ENCODE measurements at places on chromosomes 12 and 14.
A peak's percentile ranks its signal among the peaks of the same experiment; 100 is the strongest.

- DNase-seq = no peak
These were observed 34.6 kb upstream of the NFKBIA start for GRCh38 chr14:35438910-35439713.

DNA sequence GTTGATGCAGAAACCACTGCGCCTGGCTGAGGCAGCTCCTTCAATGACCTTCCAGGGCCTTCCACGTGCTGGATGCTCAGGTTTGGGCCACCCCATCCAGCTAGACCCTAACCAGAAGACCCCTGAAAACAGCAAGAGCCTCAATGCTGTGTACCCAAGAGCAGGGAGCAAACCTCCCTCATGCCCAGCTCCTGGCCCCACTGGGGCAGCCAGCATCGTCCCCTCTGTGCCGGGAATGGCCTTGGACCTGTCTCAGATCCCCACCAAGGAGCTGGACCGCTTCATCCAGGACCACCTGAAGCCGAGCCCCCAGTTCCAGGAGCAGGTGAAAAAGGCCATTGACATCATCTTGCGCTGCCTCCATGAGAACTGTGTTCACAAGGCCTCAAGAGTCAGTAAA lies 10.5 kb downstream of the OAS3 start:
- DNase-seq = no peak

- DNase-seq = peak; percentile 53
These were observed 18.6 kb downstream of the APOBEC1 start for GRCh38 chr12:7647071-7647470.

GRCh38 chr12:26471560-26471959 lies 276.2 kb downstream of the SSPN start:
- DNase-seq = no peak

DNA sequence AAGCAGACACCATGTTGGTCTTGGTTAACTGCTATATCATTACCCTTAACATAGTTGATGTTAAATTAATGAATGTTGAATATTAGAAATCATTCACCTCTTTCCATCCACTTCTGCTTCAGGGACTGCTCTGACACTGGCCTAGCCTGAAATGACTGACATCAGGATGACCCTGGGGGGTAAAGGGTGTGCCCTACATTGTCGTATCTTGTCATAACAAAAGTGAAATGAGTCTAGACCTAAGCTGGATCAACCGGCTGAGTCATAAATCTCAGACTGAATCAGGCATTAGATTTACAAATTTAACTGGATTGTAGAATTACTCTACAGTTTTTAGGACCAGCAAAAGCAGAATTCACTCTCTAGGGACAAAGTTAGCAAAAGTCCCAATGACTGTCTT lies 35.3 kb downstream of the KICS2 start:
- no peak for DNase-seq

GRCh38 chr12:50042693-50043092 lies 14.7 kb upstream of the ASIC1 start:
- no peak for DNase-seq

DNA sequence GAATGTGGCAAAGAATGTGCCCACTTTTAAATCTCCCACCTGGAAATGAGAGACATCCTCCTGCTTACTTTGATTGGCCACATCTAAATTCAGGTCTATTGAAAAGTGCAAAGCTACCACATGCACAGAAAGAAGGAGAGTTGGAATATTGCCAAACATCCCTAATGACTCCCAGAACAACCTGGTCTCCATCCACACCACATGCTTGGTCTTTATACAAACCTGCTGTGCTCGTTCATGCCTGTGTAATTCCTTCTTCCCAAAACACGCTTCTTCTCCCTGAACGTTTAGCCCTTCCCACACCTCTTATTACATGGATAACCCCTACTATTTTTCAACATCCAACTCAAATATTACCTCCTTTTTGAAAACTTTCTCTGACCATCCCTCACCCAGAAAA lies 66.2 kb upstream of the BCL2L14 start:
- DNase-seq = no peak

- DNase-seq = no peak
These were observed 146.8 kb downstream of the TMTC2 start for GRCh38 chr12:82833481-82833880.

- no peak for DNase-seq
These were observed 67.3 kb upstream of the STK38L start for GRCh38 chr12:27176765-27177164.

GRCh38 chr14:79260406-79260805 lies 950.9 kb downstream of the DIO2 start:
- DNase-seq = no peak

DNA sequence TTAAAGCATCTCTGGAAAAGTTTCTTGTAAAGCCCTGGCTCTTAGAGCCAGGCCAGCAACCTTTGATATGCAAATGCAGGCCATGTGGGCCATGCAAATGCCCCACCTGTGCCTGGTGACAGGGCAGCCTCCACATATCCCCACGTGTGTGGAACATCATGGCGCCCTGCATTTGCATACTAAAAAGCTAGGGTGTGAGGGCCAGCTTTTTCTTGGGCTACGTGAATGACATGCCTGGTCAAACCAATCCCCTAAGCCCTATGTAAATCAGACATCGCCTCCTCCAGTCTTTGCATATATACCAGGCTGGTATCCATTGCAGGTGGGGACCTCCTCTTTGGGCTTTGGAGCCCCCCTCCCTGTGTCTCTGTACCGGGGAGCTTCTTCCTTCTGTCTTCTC lies 6.4 kb downstream of the CSRP2 start:
- DNase-seq = no peak

GRCh38 chr12:131675126-131676080 lies 35.5 kb upstream of the SFSWAP start:
- DNase-seq = no peak

GRCh38 chr12:121580959-121581685 lies at the start of gene KDM2B:
Gene KDM2B, minus strand, starts transcription at chr12:121581023. Its CDS starts 112 bp downstream, at chr12:121580911.
- peak; percentile 50 for DNase-seq

GRCh38 chr14:28163897-28164296 lies 602.7 kb upstream of the FOXG1 start:
- no peak for DNase-seq

DNA sequence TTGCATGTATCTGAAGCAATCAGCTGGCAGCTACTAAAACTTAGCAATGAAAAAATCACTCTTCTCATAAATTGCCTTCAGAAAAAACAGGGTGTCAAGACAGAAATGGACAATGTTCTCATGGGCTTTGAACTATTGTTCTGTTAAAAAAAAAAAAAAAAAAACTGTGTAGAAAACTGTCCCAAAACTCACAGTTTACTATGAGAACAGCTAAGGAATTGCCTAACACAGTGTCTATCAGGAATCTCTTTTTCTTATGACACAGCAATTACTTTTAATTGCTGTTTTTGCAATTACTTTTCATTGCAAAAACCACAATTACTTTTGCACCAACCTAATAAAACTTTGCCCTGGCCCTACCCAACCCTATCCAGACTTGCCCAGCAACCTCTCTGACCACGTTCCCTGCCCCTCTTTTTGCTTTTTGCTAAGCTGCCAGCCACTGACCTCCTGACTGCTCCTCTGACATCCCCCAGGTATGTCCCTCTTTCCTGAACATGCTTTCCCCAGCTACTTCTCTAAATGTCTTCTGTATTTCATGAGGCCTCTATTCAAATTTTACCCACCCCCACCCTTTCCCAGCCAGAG lies 68.0 kb upstream of the SLCO1C1 start:
- DNase-seq = peak; percentile 76

GRCh38 chr12:110698171-110698902 lies 9.4 kb upstream of the HVCN1 start:
- DNase-seq = peak; percentile 73

DNA sequence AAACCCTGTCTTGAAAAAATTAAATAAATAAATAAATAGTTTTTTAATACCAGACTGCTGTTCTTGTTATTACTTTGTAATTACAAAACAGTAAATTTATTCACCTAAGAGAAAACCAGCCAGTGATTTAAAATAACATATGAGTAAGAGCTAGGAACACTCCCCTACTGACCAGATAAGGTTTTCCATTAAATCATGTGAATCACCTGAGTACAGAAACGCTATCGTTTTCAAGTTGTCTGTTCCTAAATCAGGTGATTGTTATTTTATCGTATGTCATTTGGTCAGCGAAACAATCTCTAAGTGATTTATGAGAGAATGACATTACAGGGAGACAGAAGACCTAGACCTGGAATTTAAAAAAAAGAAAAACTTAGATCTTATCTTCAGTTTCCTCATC lies 47.3 kb downstream of the RPS29 start:
- no peak for DNase-seq

DNA sequence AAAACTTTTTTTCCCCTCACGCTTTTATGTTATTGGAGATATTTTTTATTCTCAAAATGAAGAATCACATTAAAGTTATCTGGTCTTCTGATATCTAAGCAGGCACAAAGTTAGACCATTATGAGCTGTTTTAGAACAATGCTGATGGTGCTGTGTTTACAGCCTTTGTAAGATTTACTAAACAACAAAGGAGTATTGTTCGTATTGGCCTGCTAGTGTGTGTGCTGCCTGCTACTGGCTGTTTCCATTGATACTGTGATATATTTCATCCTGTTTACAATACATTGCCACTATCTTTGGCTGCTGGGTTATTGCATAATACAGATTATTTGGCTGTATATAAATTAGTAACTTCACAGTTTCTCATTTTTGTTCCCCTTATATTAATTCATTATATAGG lies 220.8 kb downstream of the ITPR2 start:
- DNase-seq = no peak

DNA sequence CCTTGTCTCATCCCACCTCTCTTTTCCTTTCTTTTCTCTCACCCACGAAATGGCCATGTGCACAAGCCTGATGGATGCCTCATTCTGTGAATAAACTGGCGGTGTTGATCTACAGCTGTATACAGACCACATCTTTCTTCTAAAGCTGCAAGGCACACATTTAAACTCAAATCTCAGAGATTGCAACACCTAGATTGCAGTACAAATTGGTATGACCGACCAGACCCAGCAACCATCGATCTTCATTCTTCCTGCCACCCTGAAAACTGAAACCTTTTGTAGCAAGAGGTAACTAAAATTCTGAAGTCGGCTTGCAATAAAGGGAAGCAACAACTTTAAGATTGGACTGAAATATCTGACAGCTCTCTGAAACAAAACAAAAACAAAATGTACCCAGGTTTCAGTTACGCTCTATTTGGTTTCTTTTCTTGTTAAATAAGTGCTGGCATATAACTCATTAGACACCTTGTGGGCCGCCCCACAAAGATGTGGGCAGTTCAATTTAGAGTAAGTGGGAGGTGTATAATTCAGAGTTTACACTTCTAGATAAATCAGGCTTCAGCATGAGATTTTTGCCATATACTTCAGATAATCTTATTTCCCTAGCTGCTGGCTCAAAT lies 390.0 kb upstream of the NOVA1 start:
- DNase-seq = no peak

- DNase-seq = no peak
These were observed 129.0 kb downstream of the RBM19 start for GRCh38 chr12:113837084-113837483.

- DNase-seq = no peak
These were observed 2.3 kb downstream of the MEG3 start for GRCh38 chr14:100828031-100828769.

DNA sequence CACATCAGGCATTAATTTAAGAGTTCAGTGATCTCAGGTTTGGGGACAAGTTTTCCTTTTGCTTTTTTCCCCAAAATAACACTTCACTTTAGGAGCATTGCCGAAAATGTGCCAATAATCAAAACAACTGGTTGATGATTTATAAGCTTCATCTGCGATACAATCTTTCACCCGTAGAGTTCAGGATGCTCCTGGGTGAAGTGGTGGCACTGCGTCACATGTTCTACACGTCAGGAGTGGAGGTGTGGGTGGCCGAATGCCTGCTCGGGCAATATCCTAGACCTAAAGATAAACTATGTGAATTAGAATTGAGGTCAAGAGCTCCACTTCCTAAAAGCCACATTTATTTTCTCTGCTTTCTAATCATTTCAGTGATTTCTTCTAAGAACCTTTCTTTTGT lies 70.9 kb upstream of the DICER1 start:
- no peak for DNase-seq

DNA sequence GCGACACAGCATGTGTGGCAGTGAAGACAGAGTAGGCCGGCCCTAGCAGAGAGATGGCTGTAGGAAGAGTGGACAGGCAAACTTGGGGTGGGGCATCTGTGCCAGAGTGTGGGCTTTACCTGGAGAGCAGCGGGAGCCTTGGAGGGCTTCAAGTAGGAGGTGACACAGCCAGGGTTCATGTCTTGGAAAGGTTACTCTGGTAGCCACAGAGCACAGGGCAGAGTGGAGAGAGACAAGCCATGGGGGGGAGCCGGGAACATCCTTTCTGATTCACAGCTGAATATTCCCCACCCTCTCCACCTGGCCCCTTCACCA lies 53.5 kb upstream of the DIO3 start:
- no peak for DNase-seq

DNA sequence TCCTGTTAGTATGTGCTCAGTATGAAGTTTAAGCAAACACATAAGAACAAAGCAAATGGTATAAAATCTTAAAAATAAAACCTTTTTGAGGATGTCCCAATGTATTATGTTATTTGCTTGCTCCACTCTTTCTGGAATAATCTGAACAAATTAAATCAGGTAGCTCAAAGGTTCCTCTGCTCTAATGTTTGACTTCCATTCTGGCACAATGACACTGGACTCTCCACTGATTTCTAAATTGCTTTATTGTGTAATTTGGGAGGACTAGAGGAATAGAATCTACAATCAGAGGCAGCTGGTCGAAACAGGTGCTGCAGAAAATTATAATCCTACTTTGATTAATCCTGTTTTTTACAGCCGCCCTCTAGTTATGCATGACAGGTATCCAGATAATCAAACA lies 523.7 kb upstream of the FOXG1 start:
- no peak for DNase-seq

- no peak for DNase-seq
These were observed 22.8 kb downstream of the OTUB2 start for GRCh38 chr14:94048691-94049624.

GRCh38 chr14:29637411-29637810 lies 290.2 kb downstream of the PRKD1 start:
- no peak for DNase-seq

DNA sequence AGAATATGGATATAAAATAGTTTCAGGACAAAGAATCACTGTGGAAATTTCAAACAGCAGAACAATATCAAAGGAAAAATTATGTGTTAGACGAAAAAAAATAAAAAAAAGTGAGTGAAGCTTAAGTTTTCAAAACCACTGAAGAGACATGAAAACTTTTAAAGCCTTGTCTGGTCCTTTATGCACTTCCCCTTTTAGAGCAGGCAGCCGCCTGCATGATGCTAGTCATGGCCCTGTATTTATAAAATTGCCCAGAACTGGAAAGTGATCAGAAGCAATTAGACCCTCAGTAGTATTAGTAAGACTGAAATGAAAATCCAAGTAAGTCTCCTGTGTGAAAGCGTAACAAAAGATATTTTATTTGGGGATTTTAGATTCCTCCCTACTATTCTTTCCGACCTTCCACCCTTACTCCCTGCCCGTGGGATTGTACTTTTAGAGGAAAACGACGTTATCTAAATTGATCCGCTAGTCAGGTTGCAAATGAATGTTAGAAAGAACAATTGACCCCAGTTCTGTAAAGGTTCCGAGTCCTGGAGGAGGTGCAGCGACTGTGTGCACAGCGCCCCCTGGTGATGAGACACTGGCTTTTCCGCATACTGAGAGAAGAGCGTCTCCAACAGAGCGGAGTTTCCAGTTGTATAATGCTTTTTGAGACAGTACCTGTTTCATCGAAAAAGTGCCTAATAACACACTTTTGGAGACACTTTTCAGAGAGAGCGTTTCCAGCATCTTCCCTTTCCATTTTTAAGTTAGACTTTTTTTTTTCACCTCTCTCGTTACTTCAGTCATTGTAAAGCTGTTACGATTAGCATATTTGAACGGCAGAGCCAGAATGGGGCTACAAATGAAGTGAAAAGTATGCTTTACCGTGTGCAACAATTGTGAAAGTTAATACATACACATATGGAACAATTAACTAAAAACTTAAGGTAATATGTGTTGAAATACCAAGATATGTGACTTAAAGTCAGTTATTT lies 12.4 kb downstream of the MGST1 start:
- peak; percentile 32 for DNase-seq

Measured in large intestine (tissue), 12 donors.